ENCODE measurements at places on chromosomes 16 and 17.

DNA sequence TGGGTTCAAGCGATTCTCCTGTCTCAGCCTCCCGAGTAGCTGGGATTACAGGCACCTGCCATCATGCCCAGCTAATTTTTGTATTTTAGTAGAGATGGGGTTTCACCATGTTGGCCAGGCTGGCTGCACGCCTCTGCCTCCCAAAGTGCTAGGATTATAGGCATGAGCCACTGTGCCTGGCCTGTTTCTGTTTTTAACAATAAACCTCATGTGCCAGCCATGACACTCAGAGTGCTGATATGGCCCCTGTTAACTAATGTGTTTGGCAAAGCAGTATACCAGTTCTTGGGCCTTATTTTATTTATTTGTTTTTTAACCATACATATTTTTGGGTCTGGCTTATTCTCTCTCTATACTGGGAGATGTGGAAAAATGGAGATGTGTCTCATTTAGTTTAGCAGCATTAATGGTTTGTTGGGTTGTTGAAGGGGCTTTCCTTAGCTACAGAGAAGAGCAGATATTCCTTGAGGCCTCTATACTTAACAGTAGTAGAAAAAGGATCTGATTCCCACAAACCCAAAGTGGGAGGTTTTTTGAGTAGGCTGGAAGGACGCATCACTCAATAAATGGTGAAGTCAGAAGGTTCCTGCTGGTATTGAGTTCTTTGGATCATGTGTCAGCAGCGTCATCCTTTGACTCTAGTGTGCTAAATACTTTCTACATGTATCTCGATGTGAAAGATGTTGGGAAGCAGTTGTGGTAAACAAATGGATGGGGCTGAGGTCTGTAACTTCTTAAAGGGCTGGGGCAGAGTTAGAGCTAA lies 16.2 kb upstream of the CDK5R1 start:
- DNase-seq: no peak

DNA sequence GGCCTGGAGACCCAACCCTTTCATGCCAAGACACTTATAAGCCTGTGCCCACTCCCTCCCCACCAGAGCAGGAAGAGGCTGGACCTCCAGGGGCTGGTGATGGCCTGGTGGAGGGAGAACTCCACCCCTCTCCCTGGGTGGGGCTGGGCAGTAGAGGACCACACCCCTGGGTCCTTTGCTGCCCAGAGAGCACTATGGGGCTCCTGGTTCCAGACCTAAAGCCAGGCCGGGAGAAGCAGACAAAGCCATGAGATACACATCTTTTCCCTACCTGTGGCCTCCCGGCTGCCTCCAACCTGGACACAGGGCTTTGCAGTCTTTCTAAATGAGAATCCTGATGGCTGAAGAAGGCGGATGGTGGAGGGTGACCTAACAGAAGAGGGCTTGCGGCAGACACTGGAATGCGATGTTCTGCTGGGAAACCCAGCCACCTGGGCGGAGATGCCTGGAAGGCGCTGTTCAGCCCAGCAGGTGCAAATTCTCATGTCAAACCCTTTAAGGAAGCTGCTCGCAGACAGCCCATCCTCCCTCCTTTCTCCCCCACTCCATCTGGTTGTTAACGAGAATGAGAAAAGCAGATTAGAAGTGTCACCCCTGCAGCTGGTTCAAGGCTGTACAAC lies 43.9 kb upstream of the KIFC3 start:
- DNase-seq: peak; percentile 81

GRCh38 chr16:62135911-62136310 lies 99.7 kb upstream of the CDH8 start:
- DNase-seq: no peak

DNA sequence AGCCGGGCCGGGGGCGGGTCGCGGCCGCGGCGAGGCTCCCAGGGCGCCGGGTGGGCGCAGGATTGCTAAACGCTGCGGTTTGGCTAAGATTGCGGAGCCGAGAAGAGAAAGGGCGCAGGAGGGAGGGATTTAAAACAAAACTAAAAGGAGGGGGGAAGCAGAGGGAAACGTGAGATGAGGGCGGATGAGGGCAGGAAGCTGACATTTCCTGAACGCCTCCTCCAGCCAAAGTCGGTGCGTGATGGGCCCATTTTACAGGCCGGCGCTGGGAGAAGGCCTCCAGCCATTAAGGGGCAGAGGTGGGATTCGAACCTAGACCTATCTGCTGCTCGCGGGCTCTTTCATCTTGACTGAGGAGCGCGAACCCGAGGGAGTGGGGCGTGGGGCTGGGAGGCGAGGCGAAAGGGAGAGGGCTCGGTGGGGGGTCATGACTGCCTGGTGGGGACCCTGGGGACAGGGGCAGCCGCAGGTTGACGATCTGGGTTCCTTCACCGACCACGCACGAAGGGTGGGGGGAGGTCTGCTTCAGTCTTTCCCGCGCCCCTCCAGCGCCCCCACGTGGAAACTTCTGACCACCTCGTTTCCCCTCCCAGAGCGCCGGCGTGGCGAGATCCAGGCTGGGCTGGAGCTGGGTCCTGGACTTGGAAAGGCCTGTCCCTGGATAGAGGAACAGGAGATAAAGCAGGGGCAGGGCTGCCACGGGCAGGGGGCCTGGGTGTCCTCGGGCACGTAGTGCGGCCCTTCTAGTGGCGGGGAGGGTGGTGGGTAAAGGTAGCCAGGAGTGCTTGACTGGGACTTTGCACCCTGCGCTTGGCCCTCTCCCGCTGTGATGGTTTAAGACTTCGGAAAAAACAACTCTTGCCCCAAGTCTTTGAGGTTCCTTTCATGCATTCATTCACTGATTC lies 3.8 kb upstream of the TAC4 start:
- peak; percentile 79 for DNase-seq

DNA sequence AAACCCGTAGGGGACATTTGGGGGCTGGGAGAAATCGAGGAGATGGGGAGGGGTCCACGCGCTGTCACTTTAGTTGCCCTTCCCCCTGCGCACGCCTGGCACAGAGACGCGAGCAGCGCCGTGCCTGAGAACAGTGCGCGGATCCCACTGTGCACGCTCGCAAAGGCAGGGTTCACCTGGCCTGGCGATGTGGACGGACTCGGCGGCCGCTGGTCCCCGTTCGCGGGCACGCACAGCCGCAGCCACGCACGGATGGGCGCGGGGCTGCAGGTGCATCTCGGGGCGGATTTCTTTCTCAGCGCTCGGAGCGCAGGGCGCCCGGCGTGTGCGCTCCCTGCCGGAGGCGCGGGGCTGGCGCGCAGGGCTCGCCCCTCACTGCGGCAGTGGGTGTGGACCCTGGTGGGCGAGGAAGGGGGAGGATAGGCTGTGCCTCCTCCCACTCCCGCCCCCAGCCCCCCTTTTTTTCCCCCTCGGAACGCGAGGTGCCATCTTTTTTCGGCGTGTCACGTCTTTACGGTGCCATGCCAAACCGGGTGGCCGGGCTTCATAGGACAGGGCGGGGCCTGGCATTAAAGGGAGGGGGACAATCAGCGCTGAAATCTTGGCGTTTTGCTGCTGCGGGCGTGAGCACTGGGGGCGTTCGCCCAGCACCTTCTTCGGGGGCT lies 1.1 kb downstream of the MAPT start:
- peak; percentile 56 for DNase-seq

DNA sequence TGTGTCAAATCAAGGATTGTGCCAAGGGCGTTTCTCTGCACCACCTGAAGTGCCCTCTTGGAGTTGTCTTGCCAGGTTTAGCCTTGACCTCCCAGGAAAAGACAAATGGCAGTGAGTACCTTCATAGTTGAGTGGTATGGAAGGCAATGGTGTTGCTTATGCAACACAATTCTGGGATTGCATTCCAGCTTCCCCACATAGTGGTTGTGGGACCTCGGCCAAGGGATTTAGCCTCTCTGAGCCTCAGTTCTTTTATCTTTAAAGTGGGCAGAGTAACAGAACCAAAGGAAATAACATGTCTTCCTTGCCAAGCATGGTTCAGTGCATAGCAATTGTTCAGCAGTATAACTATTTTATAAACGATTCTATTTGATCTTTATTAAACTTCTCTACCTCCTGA lies 49.4 kb downstream of the CCDC42 start:
- no peak for DNase-seq

GRCh38 chr16:13553453-13553985 lies 366.4 kb upstream of the ERCC4 start:
- DNase-seq: no peak

DNA sequence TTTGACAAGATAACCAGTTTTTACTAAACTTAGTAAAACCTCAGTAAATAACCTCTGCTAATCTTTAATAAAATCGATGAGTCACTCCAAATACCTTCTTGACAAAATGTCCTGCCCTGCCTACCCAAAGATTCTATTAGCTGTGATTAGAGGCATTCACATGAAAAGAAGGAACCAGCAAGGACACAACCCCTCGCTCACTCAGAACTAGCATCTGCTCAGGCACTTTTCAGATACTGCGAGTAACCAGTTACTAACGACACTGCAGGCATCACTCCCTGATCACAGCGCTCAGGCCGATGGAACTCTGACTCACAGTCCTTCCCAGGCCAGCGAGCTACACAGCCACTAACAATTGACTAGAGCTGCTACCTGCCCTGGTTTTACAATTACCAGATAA lies 24.3 kb downstream of the PELP1 start:
- no peak for DNase-seq

DNA sequence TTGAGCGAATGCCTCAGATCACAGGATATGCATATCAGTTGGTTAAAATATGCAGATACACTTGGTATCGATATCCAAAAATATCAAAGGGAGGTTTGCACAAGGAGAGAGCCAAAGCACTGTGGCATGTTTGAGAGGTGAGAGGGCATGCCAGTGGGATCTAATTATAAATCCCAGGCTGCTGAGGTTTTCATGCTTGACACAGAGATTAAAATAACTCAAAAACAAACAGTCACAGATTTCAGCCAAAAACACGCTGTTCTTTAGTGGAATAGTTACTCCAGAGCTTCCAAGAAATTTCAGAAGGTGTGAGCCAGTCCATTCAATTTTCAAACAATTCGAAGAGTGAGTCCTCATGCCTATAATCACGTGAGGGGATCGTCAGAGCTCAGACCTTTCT lies 477.9 kb downstream of the SOX9 start:
- DNase-seq: no peak

DNA sequence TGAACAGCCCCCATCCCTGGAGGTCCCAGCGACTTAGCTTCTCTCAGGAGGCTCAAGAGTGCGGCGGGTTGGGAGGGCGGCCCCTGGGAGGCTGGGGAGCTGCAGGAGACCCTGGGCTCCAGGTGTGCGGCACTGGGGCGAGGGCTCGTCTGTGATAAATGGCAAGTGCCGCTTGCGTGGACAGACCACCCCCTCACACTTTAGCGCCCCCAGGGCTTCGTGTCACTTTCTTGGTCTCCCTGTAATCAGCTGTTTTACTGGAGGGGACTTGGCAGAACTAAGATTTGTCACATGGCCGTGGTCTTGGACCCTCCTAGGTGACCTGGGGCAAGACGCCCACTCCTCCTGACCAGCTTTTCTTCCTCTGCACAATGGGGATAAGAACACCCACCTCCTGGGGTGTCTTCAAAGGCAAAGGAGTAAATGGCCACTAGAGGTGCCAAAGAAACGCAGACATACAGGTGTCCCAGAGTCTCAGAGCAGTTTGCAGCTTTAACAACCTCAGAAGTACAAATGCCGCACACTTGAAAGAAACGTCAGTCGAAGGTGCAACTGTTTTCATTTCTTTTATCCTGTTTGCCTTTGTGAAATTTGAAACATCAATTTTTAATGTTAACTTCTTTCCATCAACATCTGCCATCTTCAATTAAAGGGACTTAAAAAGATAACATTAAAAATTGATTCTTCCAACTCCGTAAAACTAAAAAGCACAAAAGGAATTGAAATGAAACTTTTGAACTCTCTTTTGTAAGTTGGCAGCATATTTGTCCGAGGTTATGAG lies 946 bp downstream of the OSGIN1 start:
- no peak for DNase-seq

DNA sequence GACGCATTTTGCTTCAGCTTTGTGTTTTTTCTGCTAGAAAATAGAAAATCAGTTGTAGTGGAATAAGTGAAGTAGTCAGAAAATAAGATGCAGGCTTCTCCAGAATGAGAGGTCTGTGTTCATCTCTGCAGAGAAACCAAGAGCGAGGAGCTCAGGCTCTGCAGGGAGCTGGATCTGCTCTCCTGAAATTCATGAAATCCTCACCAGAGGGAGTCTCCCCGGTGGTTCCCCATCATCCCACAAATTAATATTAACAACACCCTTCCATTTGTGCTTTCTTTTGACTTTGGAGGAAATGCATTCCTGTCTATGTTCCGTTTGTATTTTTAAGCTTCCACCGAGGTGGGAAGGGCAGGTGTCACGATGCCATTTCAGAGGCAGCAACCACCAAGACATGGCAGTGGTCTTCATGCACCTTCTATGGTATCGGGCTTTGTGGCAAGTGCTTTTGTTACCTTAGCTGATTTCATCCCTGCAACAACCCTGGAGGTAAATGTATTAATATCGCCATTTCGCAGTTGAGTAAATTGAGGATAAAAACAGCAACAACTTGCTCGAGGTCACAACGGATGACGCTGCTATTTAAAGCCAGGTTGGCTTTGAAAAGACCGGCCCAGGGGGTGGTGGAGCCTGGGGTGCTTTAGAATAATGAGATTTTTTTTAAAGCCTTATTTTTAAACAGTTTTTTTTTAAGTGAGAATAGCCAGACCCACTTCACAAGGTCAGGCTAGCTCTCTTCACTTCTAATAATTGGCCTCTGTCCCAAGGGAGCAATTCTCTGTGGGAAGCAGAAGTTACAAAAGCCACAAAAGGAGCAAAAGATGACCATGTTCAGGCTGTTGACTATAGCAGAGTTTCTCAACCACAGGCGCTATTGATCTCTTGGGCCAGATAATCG lies 367.6 kb upstream of the ERCC4 start:
- no peak for DNase-seq

GRCh38 chr16:55047331-55047730 lies 116.7 kb downstream of the IRX5 start:
- no peak for DNase-seq

- no peak for DNase-seq
These were observed 36.0 kb downstream of the RTN4RL1 start for GRCh38 chr17:1989135-1989534.

DNA sequence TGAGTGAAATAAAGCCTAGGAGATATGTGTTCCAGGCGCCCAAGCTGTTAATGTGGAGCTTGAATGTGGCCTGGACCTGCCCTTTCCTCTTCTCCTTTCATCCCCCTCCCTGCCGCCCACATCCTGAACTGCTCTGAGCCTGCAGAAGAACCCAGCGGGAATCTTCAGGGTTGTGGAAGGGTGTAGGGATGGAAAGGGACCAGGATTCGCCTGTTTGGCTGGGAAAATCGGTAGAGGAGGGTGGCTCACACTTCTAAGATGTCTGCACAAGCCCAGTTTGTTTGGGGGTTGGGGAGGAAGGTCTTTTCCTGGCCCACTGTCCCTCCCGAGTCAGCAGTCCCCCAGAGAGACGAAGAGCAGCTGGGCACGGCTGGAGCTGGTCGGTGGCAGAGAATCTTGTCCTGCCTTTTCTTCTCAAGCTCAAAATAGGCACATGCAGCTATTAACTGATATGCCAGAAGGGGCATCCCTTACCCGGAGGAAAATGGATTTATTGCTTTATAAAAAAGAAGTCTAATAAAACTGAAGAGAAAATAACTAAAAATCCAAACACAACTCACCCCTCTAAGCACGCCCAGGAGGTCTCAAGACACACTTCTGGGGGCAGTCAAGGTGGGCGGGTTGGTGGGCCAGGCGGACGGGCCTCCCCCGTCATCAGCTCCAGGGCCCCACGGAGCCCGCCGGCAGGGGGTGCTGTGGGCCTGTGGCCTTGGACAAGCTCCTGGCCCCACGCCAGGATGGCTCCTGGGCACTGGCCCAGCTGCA lies 11.5 kb upstream of the PITPNA start:
- DNase-seq: peak; percentile 95

- DNase-seq: no peak
These were observed 2.6 kb upstream of the ANKRD40CL start for GRCh38 chr17:50769884-50770283.

- DNase-seq: no peak
These were observed 27.8 kb downstream of the PAFAH1B1 start for GRCh38 chr17:2621241-2621640.

Measured in iPS-NIHi11 (cell line).